Activated CD8-positive, alpha-beta memory T cell treated with anti-CD3 and anti-CD28 coated beads, Interleukin-2, amount 10 ng/mL, durations not matched to agents 7 days and 5 days (primary cell): ENCODE measurements at places on chromosomes 4 and X. TPM values are rescaled to one million over a fixed set of nuclear protein-coding genes. Genes with fewer than 3 reads are reported as not detected.

GRCh38 chr4:74874753-74875367 lies 58.1 kb upstream of the PARM1 start:
- H3K27ac ChIP-seq = no peak overlapping the region
- no peaks in the 10 kb centered on the region for H3K36me3 ChIP-seq
- H3K4me1 ChIP-seq = peaks cover 4% of the 10 kb centered on the region
- peaks cover 11% of the 10 kb centered on the region for H3K27me3 ChIP-seq
- H3K4me3 ChIP-seq = no peak overlapping the region

Gene AIFM1
- total RNA-seq = 59.6 TPM

GRCh38 chr4:99025506-99025905 lies 30.0 kb downstream of the METAP1 start:
- H3K27ac ChIP-seq = no peak overlapping the region
- H3K36me3 ChIP-seq = peaks cover 36% of the 10 kb centered on the region
- no peak overlapping the region for H3K4me3 ChIP-seq
- DNase-seq = no peak

- H3K4me3 ChIP-seq = no peak overlapping the region
- H3K4me1 ChIP-seq = no peaks in the 10 kb centered on the region
- H3K27ac ChIP-seq = no peak overlapping the region
- H3K27me3 ChIP-seq = no peaks in the 10 kb centered on the region
- H3K36me3 ChIP-seq = peaks cover 2% of the 10 kb centered on the region
- no peak for DNase-seq
Measured at GRCh38 chrX:132059973-132060540, 37.0 kb downstream of the STK26 start.

Gene CCKAR
- total RNA-seq = not detected

GRCh38 chrX:133604801-133605200 lies 189.5 kb upstream of the GPC4 start:
- no peaks in the 10 kb centered on the region for H3K4me1 ChIP-seq
- no peak for DNase-seq
- H3K27me3 ChIP-seq = no peaks in the 10 kb centered on the region

Gene NPFFR2
- total RNA-seq = not detected

Gene BTK
- 0.41 TPM for total RNA-seq

- H3K27ac ChIP-seq = no peak overlapping the region
- no peak overlapping the region for H3K4me3 ChIP-seq
- no peak for DNase-seq
- peaks cover 10% of the 10 kb centered on the region for H3K4me1 ChIP-seq
- H3K36me3 ChIP-seq = peaks cover 1% of the 10 kb centered on the region
Measured at GRCh38 chrX:66051980-66052379, 12.1 kb upstream of the VSIG4 start.

Gene P2RY8
- total RNA-seq = 82.4 TPM

DNA sequence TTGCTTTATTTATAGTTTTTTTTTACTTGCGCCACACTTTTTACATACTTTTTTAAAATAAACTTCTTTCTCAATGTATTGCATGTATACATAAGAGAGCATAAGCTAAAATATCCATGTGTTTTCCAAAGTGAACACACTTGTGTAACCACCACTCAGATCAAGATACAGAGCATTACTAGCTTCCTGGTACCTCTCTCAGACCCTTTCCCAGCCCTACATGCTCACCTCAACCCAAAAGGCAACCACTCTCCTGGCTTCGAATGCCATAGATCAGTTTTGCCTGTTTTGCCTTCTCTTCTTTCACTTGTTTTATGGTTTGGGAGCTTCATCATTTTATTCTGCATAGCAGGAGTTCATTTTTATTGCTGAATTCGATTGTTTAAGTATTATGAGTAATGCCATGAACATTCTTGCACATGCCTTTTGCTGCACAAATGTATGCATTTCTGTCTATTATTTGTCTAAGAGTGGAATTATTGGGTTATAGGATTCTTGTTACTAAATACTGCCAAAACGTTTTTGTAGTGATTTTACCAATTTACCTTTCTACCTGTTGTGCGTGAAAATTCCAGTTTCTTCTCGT lies 45.9 kb upstream of the NUDT6 start:
- no peak for DNase-seq
- H3K4me3 ChIP-seq = no peak overlapping the region
- no peaks in the 10 kb centered on the region for H3K27me3 ChIP-seq
- peaks cover 19% of the 10 kb centered on the region for H3K36me3 ChIP-seq
- no peak overlapping the region for H3K27ac ChIP-seq

Gene TMEM192
- 7.3 TPM for total RNA-seq

- no peaks in the 10 kb centered on the region for H3K36me3 ChIP-seq
- no peak for DNase-seq
- no peak overlapping the region for H3K27ac ChIP-seq
- H3K27me3 ChIP-seq = no peaks in the 10 kb centered on the region
Measured at GRCh38 chr4:147325571-147325981, 155.3 kb upstream of the EDNRA start.

DNA sequence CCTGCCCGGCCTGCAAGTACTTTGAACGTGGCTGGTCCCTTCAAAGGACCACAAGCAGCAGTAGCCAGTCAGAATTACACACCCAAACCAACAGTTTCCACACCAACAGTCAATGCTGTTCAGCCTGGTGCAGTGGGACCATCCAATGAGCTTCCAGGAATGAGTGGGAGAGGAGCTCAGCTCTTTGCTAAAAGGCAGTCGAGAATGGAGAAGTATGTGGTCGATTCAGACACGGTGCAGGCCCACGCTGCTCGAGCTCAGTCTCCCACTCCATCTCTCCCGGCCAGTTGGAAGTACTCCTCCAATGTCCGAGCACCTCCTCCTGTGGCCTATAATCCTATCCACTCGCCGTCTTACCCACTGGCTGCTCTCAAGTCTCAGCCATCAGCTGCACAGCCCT lies 104.4 kb upstream of the MYOZ2 start:
- no peaks in the 10 kb centered on the region for H3K4me1 ChIP-seq
- no peak for DNase-seq
- H3K27me3 ChIP-seq = peaks cover 2% of the 10 kb centered on the region
- H3K4me3 ChIP-seq = no peak overlapping the region
- no peak overlapping the region for H3K27ac ChIP-seq

Gene PPP4R3C
- not detected for total RNA-seq

GRCh38 chrX:68508799-68509198 lies 9.9 kb downstream of the YIPF6 start:
- H3K36me3 ChIP-seq = peaks cover 19% of the 10 kb centered on the region
- peaks cover 31% of the 10 kb centered on the region for H3K4me1 ChIP-seq
- H3K27ac ChIP-seq = no peak overlapping the region
- no peaks in the 10 kb centered on the region for H3K27me3 ChIP-seq
- no peak for DNase-seq

Gene MTMR8
- 4.5 TPM for total RNA-seq

DNA sequence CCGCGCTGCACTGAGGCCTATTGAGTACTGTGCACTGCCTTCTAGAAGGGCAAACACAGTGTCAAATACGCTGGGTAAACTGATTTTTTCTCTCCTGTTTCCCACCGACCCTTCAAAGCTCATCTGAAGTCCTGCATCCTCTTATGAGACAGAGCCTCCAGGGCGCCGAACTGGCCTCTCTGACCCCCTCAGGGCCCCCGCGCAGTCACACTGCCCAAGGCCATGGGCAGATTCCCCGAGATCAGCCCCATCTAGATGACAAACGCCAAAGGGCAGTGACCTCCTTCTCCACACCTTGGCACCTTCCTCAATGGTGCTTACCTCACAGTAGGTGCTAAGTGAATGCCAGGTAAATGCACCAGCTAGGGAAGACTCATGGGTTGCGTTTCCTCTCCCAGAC lies 34.4 kb downstream of the CHST7 start:
- H3K4me1 ChIP-seq = peaks cover 42% of the 10 kb centered on the region
- H3K27ac ChIP-seq = no peak overlapping the region
- no peaks in the 10 kb centered on the region for H3K27me3 ChIP-seq
- H3K4me3 ChIP-seq = no peak overlapping the region

- no peak overlapping the region for H3K4me3 ChIP-seq
- peaks cover 2% of the 10 kb centered on the region for H3K27me3 ChIP-seq
- no peak for DNase-seq
- H3K27ac ChIP-seq = no peak overlapping the region
- no peaks in the 10 kb centered on the region for H3K36me3 ChIP-seq
Measured at GRCh38 chr4:158006990-158007389, 165.8 kb downstream of the GASK1B start.

DNA sequence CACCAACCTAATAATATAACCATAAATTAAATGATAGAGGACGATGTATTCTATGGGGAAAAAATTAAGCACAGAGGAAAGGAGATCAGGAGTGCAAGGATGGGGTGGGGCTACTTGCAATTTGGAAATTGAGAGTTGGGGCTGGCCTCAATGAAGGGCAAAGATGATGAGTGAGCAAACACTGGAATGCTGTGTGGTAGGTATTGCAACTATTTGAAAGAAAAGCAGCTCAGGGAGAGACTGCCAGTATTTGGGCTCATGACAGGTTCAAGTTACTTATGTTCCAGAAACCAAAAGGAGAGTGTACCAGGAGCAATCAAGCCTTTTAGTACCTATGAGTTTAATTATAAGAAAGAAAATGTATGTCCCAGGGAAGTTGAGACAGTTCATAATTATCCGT lies 47.4 kb downstream of the ASIC5 start:
- no peaks in the 10 kb centered on the region for H3K36me3 ChIP-seq
- no peak overlapping the region for H3K4me3 ChIP-seq
- DNase-seq = no peak

Gene ARMCX4
- total RNA-seq = 1.8 TPM

Gene GNRHR
- not detected for total RNA-seq

Gene XKRX
- 0.12 TPM for total RNA-seq

Gene PFKFB1
- total RNA-seq = 1.2 TPM

DNA sequence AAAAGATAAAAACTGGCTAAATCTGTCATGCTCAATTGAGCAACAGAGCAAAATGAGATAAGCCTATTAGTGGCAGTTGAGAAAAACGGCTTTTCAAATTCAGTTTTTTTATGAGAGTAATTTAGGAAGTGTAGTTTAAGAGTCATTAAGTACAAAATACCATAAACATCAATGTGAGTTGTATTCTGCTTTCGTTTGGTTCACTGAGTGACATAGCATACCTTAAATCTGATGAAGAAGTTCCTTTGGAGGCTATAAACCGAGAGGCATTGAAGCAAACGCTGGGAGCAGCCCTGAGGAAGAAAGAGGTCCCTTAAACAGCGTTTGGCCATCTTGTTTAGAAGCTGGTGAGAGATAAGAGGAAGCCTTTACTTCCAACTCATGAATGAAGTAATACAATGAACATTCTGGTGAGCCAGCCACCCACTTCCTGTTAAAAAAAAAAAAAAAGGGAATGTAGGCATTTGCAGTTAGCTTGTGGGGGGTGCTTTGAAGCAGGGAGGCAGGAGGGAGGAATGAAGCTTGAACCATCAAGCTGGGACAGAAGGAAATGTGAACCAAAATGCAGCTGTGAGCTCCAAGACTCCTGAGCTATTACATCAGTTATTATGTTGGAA lies 132.3 kb downstream of the ZNF330 start:
- no peak overlapping the region for H3K4me3 ChIP-seq
- no peak for DNase-seq
- no peaks in the 10 kb centered on the region for H3K27me3 ChIP-seq
- H3K4me1 ChIP-seq = peaks cover 3% of the 10 kb centered on the region

DNA sequence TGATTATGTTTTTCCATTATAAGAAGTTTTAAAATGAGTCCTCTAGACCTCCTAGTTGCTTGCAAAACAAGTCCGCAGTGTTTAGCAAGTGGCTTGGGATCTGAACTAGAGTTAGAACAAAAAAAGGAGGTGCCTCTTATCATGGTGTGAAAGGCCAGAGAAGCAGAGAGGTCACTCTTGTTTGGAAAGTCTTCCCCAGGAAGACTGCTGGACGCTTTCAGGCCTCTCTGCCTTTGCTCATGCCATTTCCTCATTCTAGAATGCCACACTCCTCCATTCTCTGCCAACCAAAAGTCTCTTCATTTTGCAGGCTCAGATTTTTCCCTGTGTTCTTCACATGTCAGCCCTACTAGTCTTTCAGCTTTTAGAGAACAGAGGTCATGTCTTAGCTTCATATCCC lies 14.9 kb downstream of the PARM1 start:
- H3K27ac ChIP-seq = no peak overlapping the region
- H3K36me3 ChIP-seq = no peaks in the 10 kb centered on the region

DNA sequence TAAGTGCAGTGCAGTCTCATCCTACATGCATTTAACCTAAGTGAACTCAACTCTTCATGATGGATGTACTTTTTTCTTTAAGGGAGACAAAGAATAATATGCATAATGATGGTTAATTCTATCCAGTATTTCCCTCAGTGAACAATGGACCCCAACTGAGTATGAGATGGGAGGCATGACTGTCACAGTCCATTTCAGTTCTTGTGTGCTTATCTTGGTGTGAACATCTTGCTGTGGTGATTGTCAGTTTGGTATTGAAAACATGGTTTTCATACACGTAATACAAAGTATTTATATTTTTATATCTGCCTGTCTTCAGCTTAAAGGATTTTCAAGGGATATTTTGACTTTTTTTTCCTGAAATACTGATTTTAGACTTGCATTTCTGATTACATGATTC lies 72.0 kb upstream of the NDUFC1 start:
- no peaks in the 10 kb centered on the region for H3K4me1 ChIP-seq
- no peaks in the 10 kb centered on the region for H3K27me3 ChIP-seq
- no peak overlapping the region for H3K27ac ChIP-seq
- DNase-seq = no peak

DNA sequence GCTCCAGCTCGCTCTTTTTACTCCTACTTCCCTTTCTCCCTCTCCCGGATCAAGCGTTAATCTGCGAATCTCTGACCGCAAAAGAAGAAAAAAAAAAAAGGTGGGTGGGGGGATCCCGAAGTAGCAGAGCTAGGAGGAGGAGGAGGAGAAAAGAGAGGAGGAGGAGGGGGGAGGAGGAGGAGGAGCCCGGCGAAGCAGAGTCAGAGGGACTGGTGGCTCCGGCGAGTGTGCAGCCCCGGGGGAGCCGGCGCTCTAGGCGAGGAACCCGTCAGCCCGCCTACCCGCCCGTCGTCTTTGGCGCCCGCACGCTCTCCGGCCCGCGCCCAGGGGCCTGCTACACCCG lies at the start of gene NHSL2:
Gene NHSL2 (plus strand): TSS at position 203 of the 343 bp plus-strand sequence.
- DNase-seq = no peak
- H3K4me3 ChIP-seq = no peak within 1 kb of the TSS
- no peaks in the 10 kb centered on the region for H3K36me3 ChIP-seq
- H3K4me1 ChIP-seq = no peaks in the 10 kb centered on the region

- H3K4me1 ChIP-seq = no peaks in the 10 kb centered on the region
- no peaks in the 10 kb centered on the region for H3K36me3 ChIP-seq
- peaks cover 3% of the 10 kb centered on the region for H3K27me3 ChIP-seq
- H3K27ac ChIP-seq = no peak overlapping the region
Measured at GRCh38 chr4:114137984-114138383, 158.5 kb upstream of the ARSJ start.

Gene TCEAL7
- total RNA-seq = not detected

DNA sequence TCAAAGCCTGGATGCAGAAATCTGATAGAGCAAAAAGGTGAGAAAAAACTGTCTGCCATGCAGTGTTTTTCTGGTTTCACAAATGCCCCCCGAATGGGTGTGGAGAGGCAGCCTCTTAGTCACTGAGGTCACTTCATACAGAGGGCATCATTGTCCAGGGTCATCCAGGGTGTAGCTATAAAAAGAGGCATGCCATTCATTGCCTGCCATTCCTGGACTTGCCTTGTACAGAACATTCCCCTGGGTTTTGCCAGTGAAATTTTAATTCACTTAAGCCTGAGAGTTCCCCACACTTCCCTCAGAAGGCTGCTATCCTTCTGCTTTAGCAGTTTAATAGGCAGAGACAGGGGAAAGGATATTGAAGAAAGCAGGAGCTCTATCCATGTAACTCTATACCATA lies 230.3 kb downstream of the UNC5C start:
- no peak overlapping the region for H3K4me3 ChIP-seq
- no peaks in the 10 kb centered on the region for H3K4me1 ChIP-seq
- H3K36me3 ChIP-seq = no peaks in the 10 kb centered on the region

Gene MAGEB1
- total RNA-seq = not detected

Gene ANAPC10
- 26.2 TPM for total RNA-seq
